ENCODE measurements at places on chromosomes 7 and 10.

DNA sequence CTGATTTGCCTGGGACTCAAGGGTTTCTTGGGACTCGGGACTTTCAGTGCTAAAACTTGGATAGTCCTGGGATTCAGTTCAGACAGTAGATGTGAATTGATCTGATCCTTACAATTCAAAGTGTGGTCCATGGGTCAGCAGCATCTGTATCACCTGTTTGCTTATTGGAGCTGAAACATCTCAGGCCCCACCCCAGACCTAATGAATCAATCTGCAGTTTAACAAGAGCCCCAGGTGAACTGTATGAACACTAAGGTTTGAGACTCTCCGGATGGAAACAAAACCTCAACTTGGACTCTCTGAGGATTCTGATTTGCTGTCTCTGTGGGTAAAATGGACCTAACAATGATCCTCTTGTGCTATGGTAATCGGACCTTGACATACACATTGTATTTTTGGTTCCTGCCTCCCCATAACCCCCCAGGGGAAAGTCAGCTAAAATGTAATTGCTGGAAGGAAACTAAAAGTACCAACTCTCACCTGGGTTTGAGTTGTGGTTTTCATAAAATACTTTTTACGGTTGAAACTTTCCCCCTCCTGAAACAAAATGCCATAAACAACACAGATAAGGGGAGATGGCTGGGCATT, 11.7 kb downstream of the CYP26A1 start:
- no peak for DNase-seq

- DNase-seq = peak; percentile 92
Measured at GRCh38 chr7:105589356-105590077, 8.2 kb upstream of the EFCAB10 start.

DNA sequence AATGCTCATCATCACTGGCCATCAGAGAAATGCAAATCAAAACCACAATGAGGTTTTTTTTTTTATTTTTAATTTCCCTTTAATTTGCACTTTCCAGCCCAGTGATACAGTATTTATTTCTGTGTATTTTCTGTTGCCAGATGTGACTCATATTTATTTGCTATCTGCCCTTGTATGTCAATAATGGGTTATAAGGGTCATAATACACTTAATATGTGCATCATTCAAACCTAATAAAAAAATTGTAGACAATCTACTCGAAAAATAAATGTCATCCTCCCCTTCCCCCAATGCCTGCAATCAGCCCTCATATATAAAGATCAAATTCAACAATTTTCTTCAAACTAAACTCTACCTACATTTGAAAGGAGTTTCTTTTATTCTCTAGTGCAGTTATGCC, 154.5 kb downstream of the CSTF2T start:
- peak; percentile 65 for DNase-seq

DNA sequence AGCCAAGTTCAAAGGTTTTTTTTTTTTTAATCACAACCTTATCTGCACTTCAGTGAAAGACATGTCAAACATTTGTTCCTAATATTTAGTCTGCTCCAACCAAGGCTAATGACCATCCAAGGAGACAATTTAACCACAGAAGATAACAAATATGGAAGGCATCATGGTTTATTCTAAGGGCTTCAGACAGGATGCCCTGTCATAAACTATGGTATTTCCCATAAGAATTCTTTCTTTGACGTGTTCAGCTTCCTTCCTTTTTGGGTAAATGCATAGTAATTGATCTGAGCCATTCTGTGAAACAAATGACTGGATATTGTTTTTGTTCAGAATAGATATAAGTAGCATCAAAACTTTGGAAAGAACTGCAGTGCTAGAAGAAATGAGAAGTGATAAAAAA, 326.5 kb upstream of the AOAH start:
- no peak for DNase-seq

DNA sequence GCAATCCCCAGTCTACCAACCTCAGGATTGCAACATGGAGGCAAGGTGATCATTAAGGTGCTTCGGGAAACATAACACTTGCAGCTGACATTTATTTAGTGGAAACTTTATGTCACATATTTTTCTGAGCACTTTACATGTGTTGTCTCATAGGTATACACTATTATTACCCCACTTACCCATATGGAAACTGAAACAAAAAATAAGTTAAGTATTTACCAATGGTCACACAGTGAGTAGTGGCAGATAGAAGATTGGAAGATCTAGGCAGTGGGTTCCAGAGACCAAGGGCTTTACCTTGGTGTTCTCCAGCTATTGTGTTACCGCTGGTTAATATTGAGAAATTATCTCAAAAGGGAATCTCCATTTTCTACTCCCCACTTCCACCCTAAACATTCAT, 1279.1 kb upstream of the SORCS1 start:
- no peak for DNase-seq

DNA sequence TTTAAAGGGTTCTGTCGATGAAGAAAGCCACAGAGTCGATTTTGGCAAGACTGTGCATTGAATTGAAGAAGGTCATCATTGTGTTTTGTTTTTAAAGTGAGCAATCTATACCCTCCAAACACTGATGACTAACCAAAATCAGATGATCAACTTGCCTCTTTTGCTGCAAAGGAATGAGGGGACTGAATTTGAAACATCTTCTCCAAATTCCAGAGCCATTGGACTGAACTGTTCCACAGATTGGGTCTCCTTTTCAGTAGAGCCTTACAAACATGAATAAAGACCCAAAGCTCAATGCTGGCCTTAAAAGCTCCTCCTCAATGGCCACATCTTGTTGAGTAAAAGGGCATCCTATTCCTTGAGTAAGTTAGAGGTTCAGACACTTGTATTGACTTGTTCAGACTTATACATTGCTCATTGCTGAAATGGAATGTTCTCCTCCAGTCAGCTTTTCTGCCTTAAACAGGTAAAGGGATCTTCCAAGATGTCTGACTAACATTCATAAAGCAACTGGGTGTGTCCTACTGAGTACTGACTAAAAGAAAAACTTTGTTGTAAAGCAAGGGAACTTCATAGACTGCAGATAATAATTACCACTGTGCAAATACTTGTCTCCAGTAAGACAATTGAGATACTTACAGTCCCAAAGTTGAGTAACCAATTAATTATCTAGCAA, 630.6 kb downstream of the KCNMA1 start:
- DNase-seq = peak; percentile 68

GRCh38 chr7:30159698-30160143, 24.9 kb downstream of the MTURN start:
- peak; percentile 46 for DNase-seq

DNA sequence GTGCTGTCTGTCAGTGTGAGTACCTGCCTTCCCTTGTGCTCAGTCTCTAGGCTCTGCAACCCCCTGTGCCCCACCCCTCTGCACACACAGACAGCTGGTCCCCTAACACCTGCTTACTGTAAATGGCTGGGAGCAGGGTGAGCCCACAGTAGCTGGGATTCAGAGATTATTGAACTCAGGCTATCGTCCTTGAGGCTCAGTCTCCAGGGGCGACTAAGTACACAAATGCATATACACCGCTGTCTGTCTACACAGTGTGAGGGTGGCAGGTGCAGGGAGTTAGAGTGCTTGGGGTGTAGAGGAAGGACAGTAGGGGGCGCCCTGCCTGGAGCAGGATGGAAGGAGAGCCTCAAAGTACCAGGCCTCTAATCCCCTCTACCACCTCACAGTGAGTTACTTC, 12.9 kb downstream of the UPP1 start:
- no peak for DNase-seq

GRCh38 chr10:69495666-69496065, 44.4 kb downstream of the TSPAN15 start:
- DNase-seq = no peak

DNA sequence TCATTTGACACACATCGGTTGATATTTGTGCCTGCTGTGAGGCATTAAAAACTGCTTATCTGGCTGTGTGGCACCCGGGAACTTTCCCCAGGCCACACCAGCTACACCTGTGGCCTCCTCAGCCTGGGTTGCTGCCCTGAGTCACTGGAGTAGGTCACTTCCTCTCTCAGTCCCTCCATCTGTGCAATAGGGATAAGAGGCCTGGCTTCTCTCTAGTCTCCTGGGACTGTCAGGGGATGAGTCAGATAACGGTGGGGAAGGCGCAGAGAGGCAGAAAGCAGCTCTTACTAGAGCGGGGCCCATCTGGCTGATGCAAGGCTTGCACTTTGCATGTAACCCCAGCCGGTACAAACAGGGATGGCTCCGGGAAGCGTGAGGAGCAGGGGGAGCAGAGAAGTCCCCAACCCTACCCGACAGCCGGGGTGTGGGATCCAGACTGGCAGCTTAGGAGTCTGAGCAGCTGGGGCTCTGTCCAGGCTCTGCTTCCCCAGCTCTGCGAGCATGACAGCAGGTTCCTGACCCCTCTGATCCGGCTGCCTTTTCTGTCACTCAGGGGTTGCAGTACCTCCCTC, 34.0 kb downstream of the DNAJB12 start:
- peak; percentile 88 for DNase-seq

DNA sequence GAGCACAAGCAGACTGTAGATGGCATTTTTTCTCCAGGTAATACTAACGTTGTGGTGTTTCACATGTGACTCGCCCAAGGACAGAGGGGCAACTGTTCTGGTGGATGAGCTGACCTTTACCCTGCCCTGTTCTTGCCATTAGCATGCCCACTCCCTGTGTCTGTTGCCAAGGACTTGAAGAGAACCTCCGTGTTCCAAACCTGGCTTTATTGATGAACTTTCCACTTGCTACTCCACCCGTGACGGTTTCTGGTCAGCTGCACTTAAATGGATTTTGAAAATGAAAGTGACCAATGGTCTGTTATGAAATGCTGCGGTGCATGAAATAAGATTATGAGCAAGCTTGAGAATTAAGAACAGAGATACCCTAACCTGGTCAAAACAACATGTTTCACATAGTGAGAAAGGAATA, 30.4 kb downstream of the LRRC4 start:
- DNase-seq = no peak

DNA sequence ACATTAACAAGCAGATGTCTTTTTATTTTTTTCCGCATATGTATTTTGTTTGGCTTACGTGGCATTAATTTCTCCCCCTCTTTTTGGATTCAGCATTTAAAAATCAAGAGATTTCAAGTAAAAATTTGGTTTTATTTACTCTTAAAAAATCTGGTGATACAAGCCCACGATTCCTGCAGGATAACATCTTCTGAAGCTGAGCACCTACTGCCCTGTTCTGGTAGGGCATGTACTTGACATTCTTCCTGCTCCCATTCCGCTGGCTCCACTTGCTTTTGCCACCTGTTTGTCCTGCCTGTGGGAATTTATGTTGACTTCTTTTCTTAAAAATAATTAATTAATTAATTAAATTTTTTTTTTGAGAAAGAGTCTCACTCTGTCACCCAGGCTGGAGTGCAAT, 105.2 kb upstream of the SLC25A13 start:
- no peak for DNase-seq

GRCh38 chr7:104980841-104981671, 32.9 kb upstream of the KMT2E start:
- DNase-seq = peak; percentile 79

GRCh38 chr7:1977059-1977875, 255.5 kb downstream of the MAD1L1 start:
- no peak for DNase-seq

GRCh38 chr10:113304726-113305125, 248.1 kb upstream of the HABP2 start:
- DNase-seq = peak; percentile 9

- DNase-seq = no peak
Measured at GRCh38 chr10:4372601-4373000, 453.4 kb upstream of the AKR1E2 start.

- no peak for DNase-seq
Measured at GRCh38 chr7:115226410-115226809, 304.5 kb downstream of the MDFIC start.

DNA sequence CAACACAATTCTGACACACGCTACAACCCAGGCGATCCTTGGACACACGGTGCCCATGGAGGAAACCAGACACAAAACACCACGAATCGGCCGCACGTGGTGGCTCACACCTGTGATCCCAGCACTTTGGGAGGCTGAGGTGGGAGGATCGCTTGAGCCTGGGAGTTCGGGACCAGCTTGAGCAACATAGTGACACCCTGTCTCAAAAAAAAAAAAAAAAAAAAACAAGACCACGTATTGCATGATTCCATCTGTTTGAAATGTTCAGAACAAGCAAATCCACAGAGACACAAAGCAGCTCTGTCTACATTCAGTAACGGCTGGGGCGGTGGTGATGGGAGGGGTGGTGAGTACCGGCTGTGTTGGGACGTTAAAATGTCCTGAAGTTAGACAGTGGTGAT, 25.2 kb downstream of the ADAP1 start:
- DNase-seq = no peak

DNA sequence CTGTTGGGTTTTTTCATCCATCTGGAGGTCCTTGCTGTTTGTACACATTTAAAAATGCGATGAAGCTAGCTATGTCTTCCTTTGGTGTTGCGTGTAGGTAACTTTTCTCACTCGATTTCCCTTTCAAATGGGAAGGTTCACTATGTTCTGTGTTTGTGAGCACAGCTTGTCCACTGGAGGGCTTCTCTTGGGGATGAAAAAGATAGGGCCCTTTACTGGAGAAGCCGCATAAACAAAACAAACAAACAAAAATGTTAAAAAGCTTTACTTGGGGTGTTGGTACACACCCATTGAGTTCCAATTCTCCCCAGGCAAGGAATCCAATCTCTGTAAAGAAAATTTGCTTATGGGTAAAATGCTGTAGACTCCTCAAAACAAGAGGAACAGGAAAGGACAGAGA, 23.4 kb downstream of the CYTH3 start:
- DNase-seq = no peak

DNA sequence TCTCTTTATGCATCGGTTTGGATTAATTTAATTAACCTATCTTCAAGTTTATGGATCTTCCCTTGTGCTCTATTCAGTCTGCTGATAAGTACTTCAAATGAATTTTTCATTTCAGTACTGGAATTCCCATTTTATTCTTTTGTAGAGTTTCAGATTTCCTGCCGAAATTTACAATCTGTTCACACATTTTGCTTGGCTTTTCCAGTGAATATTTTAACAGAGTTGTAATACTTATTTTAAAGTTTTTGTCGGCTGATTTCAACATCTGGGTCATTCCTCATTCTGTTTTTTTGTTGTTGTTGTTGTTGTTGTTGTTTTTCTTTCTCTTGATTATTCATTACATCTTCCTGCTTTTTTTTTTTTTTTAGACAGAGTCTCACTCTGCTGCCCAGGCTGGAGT, 89.9 kb upstream of the KCNMA1 start:
- no peak for DNase-seq

GRCh38 chr10:29191674-29192073, 97.2 kb upstream of the LYZL1 start:
- DNase-seq = peak; percentile 17

DNA sequence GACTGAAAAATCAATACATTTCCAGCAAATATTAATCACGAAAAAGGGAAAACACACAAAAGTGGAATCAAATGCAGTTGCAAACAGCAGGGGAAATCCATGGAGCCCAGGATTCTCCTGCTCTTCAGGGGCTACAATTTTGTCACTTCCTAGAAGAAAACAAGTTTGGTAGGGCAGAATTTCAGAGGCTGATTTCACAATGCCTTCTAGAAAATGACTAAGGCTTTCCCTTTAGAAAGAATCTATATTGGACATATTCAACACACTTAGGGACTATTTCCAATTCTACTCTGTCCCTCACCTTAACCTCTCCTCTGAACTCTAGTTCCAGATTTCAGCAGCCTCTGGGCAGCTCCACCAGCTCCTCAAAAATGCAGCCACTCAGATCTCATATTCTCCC, 111.3 kb downstream of the HECTD2 start:
- peak; percentile 5 for DNase-seq

GRCh38 chr7:132516042-132516840, 60.0 kb downstream of the PLXNA4 start:
- DNase-seq = peak; percentile 56

Data from PC-3 (cell line).